ENCODE measurements at places on chromosomes 3 and 15.
A peak's percentile ranks its signal among the peaks of the same experiment; 100 is the strongest.

GRCh38 chr15:39473298-39473947 is 107.5 kb upstream of the THBS1 start:
- DNase-seq: no peak

GRCh38 chr3:28645149-28645548 is 296.5 kb upstream of the AZI2 start:
- no peak for DNase-seq

DNA sequence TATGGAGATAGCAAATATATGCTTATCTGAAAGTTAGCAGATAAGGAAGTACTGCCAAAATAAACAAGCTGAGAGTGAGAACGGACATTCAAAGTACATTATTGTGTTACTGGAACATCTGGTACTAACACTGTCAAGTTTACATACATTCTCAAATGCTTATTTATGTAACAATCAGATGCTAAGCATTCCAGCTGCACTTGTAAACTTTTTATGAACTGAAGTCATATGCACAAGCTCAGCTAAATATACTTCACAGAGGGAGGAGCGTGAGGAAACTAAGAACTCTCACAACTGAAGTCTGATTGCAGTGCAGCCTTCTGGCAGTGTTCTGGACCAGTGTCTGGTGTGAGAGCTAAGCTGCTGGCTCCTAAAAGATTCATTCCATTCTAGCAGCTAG is 223.7 kb upstream of the NANOGP8 start:
- peak; percentile 54 for DNase-seq

DNA sequence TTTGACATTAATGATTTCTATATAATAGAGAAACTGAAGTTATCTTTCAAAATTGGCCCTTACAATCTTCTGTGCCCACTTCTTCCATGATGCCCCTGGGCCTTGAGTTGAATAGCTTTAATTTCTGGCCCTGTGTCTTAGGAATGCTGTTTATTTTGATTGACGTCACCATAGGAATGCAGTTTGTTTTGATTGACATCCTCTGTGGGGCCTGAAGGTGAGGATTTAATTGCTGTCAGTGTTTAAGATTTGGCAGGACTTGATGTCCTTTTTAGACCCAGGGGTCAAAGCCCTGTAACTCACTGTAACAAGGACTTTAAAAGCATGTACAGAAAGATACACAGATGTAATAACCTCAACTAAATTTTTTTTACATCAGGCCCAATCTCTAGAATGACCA is 83.3 kb downstream of the GLDN start:
- DNase-seq: no peak

DNA sequence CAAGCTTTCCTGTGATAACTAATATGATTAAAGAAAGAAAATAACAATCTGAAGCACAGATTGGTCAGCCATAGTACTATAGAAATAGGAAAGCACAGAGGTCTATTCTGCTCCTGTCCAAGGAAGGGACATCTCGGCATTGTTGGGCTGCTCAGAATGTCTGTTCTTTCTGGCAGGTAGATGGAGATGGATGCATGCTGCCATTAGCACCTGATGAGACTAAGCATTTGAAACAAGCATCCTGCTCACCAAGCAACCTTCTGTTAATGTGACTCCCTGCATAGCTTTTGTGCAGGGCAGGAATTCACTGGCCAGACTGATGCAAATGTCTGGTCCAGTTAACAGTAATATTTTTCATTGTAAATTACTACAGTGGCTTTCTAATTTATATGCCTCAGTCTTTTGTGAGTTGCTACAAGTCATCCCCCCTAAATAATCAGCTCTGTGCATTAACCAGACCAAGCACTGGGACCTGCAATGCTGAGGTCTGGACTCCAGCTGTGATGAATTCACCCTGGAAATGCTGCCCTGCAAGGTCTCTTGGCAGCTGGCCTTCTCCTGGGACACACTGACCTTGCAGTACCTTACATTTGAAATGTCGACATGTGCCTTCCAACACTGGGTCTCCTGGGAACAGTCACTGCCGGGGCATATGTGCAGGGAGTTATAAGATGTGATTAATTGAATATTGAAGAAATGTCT is 1123.7 kb downstream of the IGSF11 start:
- DNase-seq: no peak

- DNase-seq: peak; percentile 79
These were observed 84.1 kb downstream of the TP63 start for GRCh38 chr3:189714991-189715961.

DNA sequence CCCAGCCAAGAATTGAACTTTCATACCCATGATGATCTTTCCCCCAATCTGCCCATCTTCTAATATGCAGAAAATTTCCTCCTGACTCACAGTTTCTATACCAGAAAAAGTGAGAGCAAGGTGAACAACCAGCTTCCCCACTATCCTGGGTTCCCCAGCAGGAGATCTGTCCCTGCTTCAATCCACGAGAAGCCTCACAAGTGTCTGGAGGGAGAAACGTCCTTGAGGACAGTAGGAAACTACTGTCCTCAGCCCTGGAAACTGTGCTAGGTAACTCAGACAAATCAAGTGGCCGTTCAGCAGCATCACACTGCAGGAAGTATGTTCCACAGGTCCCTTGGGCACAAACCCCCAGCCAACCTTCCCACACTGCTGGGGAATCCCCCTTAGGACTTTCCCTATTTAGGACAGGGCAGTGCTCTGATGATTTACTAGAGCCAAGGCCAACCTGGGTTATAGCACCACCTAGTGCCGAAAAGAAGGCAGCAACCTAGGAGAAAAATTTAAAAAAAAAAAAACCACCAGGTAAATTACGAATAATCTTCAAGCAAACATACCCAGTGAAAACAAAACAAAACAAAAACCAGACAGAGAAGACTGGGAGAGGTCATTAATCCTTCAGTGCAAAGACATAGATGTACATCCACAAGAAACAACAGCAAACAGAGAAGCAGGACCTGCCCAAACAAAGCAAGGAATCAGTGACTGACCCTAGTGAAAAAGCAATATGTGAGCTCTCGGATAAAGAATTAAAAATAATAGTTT is 36.0 kb downstream of the MORC1 start:
- DNase-seq: peak; percentile 75

- DNase-seq: peak; percentile 92
These were observed 588 bp downstream of the MAPK6 start for GRCh38 chr15:52019394-52020220.

DNA sequence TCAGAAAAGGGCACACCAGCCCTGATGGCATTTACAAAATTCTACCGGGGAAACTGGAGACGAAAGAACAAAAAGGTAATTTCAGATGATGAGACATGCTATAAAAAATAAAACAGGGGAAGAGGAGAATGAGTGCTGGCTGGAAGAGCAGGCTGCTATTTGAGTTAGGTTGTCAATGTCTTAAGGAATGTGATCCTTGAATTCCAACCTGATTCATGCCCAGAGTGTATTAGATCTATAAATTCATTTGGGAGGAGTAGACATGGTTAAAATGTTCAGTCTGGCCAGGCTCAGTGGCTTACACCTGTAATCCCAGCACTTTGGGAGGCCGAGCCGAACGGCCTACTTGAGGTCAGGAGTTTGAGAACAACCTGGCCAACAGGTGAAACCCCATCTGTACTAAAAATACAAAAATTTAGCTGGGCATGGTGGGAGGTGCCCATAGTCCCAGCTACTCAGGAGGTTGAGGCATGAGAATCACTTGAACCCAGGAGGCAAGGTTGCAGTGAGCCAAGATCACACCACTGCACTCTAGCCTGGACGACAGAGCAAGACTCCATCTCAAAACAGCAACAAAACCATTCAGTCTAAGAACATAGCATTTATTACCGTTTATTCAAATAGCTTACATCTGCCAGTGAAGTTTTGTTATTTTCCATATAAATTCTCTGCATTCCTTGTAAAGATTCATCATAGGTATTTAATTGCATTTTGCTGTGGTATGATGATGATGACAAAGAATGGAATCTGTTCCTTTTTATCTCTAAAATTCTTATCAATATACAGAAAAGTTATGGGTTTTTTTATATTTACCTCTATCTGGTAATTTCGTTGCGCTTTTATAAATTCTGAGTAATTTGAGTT is 126.7 kb upstream of the NR2E3 start:
- DNase-seq: peak; percentile 74

DNA sequence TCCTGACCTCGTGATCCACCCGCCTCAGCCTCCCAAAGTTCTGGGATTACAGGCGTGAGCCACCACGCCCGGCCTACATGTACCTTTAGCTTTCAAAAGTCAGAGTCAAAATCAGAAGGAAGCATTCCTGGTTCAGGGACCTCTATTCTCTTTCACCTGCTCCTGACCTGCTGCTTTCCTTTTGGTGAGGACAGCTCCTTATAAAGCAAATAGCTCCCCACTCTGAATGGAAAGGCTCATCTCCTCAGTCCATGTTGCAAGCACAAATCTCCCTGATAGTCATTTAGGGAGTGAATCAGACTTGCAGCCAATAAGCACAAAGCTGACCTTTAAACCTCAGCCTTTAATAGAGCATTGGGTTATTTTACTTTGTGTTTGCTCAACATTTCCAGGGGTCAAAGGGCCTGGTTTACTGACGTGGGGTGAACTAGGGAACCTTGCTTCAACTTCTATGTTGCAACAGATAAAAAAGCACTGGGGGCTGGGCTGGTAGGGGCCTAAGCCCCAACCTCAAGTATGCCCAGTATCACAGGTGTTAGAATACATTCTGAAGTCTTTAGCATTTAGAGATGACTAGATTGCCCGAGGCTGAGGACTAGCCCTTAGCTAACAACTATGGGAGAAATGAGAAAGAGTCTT is 43.1 kb downstream of the THRB start:
- peak; percentile 3 for DNase-seq

DNA sequence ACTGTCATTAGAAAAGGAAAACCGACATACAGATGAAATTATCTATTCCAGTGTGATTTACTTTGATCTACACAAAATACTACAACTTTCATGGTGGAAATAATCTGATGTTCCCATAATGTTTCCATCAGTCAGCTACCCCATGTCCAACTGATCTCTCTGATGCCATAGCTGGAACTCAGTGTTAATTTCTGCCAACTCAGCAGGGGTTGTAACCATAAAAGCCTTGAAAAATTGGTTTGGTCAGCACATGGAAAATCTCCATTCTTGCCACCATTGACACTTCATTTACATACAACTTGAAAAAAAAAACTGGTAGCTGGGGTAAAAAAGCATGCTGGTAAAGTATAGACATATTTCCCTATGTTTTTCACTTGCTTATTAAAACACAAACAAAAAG is 1463.7 kb downstream of the OTOL1 start:
- no peak for DNase-seq

- no peak for DNase-seq
These were observed 263.6 kb upstream of the GADL1 start for GRCh38 chr3:31157893-31158620.

GRCh38 chr15:27258287-27258686 is 287.3 kb downstream of the GABRG3 start:
- DNase-seq: no peak

DNA sequence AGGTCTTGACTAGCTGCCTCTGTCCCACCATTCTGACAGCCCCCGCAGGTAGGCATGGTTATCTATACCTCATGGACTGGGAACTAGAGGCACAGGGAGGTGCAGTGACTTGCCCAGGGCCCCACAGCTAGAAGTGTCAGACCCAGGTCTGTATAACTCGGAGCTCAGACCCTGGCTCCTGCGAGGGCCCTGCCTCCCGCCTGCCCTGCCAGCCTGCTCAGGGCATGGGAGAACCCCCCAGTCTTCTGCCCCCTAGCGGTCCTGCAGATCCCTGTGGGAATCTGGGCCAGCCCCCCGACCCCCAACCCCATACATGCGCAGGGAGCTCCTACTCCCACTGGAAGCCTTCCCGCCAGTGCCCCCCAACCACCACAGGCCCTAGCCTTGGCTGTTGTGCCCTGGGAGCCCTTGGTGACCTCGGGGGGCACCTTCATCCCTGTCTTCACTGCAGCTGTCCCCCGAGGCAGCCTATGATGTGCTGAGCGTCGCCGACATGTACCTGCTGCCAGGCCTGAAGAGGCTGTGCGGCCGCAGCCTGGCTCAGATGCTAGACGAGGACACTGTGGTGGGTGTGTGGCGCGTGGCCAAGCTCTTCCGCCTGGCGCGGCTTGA is 6.9 kb downstream of the ABTB1 start:
- no peak for DNase-seq

GRCh38 chr3:189488241-189488767 is 142.9 kb upstream of the TP63 start:
- DNase-seq: peak; percentile 94

DNA sequence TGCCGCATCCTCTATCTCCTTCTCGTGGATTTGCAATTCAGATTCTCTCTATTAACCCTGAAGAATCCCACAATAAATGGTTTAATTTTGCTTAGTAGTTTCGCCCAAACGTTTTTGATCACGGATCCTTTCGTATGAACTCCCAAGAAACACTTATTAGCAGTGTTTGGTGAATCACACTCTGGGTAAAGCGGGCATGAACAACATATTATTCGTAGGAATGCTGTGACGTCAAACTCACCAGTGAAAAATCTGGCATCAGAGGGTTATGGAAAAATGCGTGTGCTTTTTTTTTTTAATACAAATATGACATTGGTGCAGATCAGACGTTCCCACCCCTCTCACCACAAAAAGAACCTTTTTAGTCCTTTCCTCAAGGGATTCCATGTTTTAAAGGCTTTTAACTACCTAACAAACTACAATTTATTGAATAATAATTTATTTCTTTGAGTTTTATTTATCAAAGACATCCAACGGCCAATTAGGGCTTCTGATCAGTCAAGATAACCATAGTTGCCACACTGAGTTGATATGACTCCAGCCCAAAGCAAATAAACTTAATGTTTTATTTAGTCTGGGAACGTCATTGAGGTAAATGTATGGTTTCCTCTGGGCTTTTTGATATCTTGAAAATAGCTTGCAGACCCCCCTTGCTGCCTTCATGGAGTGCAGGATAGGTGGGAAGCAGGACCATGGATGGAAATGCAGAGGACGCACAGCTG is 45.5 kb upstream of the CGNL1 start:
- peak; percentile 39 for DNase-seq

GRCh38 chr15:75420698-75421097 is 30.8 kb downstream of the SIN3A start:
- peak; percentile 7 for DNase-seq

DNA sequence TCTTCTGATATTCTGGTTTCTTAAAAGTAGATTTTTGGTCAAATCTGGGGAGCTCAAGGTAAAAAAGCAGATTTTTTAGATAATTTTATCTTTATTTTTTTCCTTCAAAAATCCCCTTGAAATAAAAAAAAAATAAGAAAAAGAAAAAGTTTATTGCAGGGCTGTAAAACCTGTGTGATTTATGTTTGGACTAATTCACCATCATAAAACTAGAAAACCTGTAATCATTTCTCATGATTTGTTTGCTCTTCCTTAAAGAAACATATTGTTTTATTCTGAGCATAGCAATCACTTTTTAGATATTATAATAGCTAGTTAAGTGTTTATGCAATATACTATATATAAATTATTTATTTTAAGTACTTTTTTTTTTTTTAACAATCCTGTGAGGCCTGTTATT is 68.0 kb downstream of the NEO1 start:
- no peak for DNase-seq

GRCh38 chr3:184563561-184563925 is 2.0 kb downstream of the EPHB3 start:
- no peak for DNase-seq

- no peak for DNase-seq
These were observed 80.2 kb downstream of the FMN1 start for GRCh38 chr15:33114374-33114717.

Data from ELR (cell line).